ENCODE measurements at places on chromosomes 5 and 9. TPM values are rescaled to one million over a fixed set of nuclear protein-coding genes. Genes with fewer than 3 reads are reported as not detected.

Gene TMEM252
- total RNA-seq = 0.30 TPM

Gene ABO
- 25.0 TPM for total RNA-seq

Gene SPINK1
- not detected for total RNA-seq

Gene PDCD1LG2
- total RNA-seq = 9.0 TPM

Gene CDC20B
- 0.24 TPM for total RNA-seq

GRCh38 chr5:15933259-15934207, 246.1 kb downstream of the MARCHF11 start:
- H3K27me3 ChIP-seq = no peaks in the 10 kb centered on the region
- no peak overlapping the region for H3K27ac ChIP-seq
- no peak overlapping the region for H3K4me3 ChIP-seq
- H3K36me3 ChIP-seq = peaks cover 7% of the 10 kb centered on the region
- DNase-seq = no peak

- H3K27me3 ChIP-seq = no peaks in the 10 kb centered on the region
- H3K27ac ChIP-seq = no peak overlapping the region
- H3K4me3 ChIP-seq = no peak overlapping the region
- no peaks in the 10 kb centered on the region for H3K4me1 ChIP-seq
- DNase-seq = no peak
- no peaks in the 10 kb centered on the region for H3K36me3 ChIP-seq
These were observed 319.0 kb upstream of the CDH6 start for GRCh38 chr5:30874241-30875034.

DNA sequence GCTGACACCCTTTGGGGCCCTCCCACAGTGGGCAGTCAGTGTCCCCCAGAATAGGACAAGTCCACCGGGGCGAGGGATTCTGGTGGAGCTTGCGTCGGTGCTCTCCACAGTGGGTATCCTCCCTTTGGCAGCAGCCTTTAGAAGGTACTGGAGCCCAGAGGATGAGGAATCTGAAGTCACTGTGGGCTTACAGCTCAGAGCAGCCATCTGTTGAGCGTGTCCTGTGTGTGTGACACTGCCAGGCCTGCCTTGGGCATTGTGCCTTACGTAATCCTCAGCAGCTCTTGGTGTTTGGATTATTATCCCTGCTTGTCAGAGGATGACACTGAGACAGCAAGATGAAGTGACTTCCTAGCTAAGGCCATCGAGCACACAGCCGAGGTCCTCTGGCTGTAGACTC, 12.6 kb downstream of the URM1 start:
- no peak for DNase-seq
- no peak overlapping the region for H3K27ac ChIP-seq
- H3K27me3 ChIP-seq = no peaks in the 10 kb centered on the region
- H3K4me3 ChIP-seq = no peak overlapping the region
- no peaks in the 10 kb centered on the region for H3K4me1 ChIP-seq

- H3K4me1 ChIP-seq = no peaks in the 10 kb centered on the region
- H3K27ac ChIP-seq = no peak overlapping the region
- no peak overlapping the region for H3K4me3 ChIP-seq
- no peaks in the 10 kb centered on the region for H3K36me3 ChIP-seq
- DNase-seq = no peak
These were observed 216.0 kb downstream of the GABRG2 start for GRCh38 chr5:162283609-162284008.

DNA sequence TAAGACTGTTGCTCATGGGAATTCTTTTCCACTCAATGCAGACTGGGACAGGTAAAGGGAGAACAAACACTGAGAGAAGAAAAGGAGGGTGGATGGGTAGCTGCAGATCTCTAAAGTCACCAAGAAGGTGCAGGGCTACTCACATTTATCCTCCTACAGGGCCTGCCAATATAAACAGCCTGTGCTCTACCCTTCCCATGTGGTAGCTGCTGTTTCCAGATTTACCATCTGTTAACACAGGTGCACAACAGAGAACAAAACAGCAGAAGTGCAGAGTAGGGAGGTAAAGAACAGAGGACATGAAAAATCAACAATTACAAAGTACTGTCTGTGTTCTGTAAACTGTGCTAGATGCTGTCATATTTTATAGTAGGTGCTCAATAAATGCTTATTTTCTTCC, 26.0 kb downstream of the JAKMIP2 start:
- DNase-seq = no peak
- H3K27ac ChIP-seq = no peak overlapping the region
- H3K4me3 ChIP-seq = no peak overlapping the region
- H3K27me3 ChIP-seq = no peaks in the 10 kb centered on the region
- H3K4me1 ChIP-seq = no peaks in the 10 kb centered on the region
- no peaks in the 10 kb centered on the region for H3K36me3 ChIP-seq

GRCh38 chr9:16309469-16310271, 560.8 kb downstream of the BNC2 start:
- H3K4me3 ChIP-seq = no peak overlapping the region
- no peaks in the 10 kb centered on the region for H3K36me3 ChIP-seq
- no peak overlapping the region for H3K27ac ChIP-seq
- H3K4me1 ChIP-seq = no peaks in the 10 kb centered on the region
- peaks cover 4% of the 10 kb centered on the region for H3K27me3 ChIP-seq
- no peak for DNase-seq

DNA sequence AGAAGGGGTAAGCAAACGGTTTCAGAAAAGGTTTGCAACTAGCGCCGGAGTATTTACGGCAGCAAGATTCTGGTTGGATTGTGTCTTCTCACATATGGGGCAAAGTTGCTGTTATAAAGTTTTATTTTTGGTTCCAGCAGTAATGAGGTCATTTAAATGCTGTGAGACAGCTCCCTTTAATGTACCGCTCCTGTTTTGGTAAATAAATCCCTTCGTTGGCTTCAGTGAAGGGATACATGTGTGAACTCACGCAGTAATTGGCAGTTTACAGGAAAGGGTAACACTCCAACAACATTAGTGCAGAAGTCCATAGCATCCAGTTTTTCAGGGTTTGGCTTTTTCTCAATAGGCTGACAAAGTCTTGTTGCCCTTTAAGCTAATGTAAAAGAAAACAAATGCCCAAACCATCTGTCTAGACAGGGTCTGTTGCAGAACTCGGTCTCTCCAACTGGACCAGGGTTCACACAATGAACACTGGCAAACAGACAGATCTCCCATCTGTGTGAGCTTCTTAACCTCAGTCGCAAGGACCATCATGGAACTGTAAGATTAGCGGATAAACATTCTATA, 184.0 kb downstream of the GOLPH3 start:
- no peaks in the 10 kb centered on the region for H3K36me3 ChIP-seq
- no peaks in the 10 kb centered on the region for H3K27me3 ChIP-seq
- H3K27ac ChIP-seq = no peak overlapping the region
- DNase-seq = no peak

DNA sequence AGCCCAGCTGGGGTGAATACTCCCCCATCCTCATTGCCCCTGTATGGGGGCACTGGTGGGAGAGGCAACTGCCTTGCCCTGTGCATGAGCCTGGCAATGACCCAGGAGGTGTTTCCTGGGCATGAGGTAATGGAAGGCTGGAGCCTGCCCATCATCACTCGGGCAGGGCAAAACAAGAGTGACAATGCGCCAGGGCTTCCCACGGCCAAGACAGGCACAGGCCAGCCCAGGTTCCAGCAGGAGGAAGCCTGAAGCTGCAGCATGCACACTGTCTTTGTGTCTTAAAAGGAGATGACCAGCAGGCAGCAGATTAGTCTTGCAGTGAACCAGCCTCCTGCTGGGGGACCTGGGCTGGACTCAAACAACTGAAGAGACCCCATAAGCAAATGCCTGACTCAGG, 92.2 kb upstream of the SMIM23 start:
- H3K27ac ChIP-seq = no peak overlapping the region
- DNase-seq = no peak
- H3K4me1 ChIP-seq = no peaks in the 10 kb centered on the region
- H3K27me3 ChIP-seq = no peaks in the 10 kb centered on the region

- H3K27ac ChIP-seq = no peak overlapping the region
- no peak for DNase-seq
- no peaks in the 10 kb centered on the region for H3K27me3 ChIP-seq
- H3K36me3 ChIP-seq = no peaks in the 10 kb centered on the region
- no peaks in the 10 kb centered on the region for H3K4me1 ChIP-seq
- no peak overlapping the region for H3K4me3 ChIP-seq
These were observed 45.2 kb downstream of the RNF180 start for GRCh38 chr5:64210866-64211265.
